ENCODE measurements at places on chromosomes 5 and 9.

GRCh38 chr9:76366275-76366674 lies 28.0 kb downstream of the RFK start:
- no peak for DNase-seq

GRCh38 chr5:56514245-56514644 lies 281.1 kb upstream of the ANKRD55 start:
- no peak for DNase-seq

DNA sequence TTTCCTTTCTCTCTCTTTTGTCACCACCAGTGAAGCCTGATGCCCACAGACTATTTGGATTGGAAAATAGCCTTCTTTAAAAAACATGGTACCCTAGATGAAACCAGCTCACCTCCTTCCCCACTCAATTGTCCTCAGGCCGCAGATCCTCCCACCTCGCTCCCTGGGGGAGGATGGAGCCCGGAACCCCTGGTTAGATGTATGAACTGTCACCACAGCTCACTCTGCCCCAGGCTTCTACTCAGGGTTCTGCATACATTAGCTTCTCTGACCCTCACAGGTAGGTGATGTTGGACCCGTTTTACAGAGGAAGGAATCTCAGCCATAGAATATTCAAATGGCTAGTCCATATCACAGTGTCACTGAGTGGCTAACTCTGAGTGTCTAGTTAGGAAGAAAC lies 1.8 kb downstream of the MAMDC2 start:
- no peak for DNase-seq

- no peak for DNase-seq
These were observed 232.3 kb downstream of the TLR4 start for GRCh38 chr9:117936185-117937130.

- no peak for DNase-seq
These were observed 62.0 kb upstream of the UNC5A start for GRCh38 chr5:176748073-176748966.

All from activated naive CD4-positive, alpha-beta T cell (primary cell).